ENCODE measurements at places on chromosomes 13 and 19.
A peak's percentile ranks its signal among the peaks of the same experiment; 100 is the strongest.

- peak; percentile 71 for DNase-seq
Observed at GRCh38 chr13:48043789-48044503, 6.4 kb downstream of the NUDT15 start.

GRCh38 chr19:30877661-30878113 is 471.5 kb downstream of the TSHZ3 start:
- DNase-seq: no peak

DNA sequence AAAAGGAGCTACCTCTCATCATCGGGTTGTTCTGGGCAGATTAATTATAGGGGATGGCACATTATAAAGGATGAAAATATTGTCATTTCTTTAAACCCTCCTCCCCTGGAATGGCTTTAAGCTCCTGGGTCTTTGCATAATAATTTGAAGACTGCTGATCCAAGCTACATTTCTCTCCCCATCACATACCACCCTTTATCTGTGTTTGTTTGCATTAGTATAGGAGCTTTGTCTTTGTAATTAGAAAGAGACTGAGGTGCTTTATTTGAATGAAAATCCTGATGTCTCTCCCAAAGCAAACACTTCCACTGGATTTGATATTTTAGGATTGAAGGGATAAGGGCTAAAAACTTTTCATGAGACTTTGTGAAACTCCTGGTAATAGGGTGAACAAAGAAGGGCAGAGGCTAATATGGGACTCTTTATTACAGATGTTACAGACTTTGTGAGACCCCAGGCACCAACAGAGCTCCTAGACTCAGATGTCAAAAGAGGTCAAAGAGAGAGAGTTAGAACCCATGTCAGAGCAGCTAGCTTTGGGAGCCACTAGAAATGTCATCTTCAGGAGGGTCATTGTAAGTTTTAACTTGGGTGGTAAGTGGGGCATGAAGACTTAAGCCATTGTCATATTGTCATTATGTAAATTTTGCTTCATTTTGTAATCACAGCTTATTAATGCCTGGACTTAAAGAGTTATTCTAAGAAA is 75.3 kb upstream of the RXFP2 start:
- no peak for DNase-seq

GRCh38 chr19:29111576-29111975 is 101.4 kb downstream of the UQCRFS1 start:
- DNase-seq: no peak

GRCh38 chr13:75986818-75987217 is 350.7 kb downstream of the LMO7 start:
- DNase-seq: no peak
